ENCODE measurements at places on chromosomes 7 and 10.

GRCh38 chr7:3928727-3929515, 627.9 kb downstream of the SDK1 start:
- no peak for DNase-seq

- peak; percentile 15 for DNase-seq
Observed at GRCh38 chr10:86712317-86712707, 44.0 kb downstream of the LDB3 start.

- DNase-seq, result no peak
Observed at GRCh38 chr7:5173496-5173895, 16.5 kb upstream of the WIPI2 start.

- no peak for DNase-seq
Observed at GRCh38 chr7:156175003-156175402, 362.7 kb upstream of the SHH start.

DNA sequence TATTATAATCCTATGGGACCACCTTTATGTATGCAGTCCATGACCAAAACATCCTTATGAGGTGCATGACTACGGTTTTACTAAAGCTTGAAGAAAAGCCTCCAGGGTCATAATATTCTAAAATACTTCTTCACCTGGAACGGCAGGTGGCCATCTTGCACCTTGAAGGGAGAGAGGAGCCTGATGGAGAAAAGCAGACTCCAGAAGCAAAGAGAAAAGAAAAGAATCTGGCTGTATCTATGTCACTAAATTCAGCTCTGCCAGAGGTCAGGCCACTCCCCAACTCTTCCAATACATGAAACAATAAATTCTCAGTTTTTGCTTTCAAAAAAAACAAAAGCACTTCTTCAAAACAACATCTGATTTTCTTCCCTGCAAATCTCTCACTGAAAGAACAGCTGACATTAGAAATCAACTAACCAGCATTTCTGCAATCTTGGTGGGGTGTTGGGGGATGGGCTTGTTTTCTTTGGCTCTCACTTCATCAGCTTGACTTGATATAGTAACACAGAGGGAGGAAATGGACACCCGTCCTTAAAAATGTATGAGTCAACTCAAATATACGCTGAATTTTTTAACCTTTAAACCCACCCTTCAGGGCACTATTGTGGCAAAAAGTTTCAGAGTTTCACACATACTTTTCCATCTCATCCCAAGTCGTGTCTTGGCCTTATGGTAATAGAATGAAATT, 21.7 kb downstream of the HIBADH start:
- DNase-seq, result no peak

- peak; percentile 25 for DNase-seq
Observed at GRCh38 chr7:56287429-56288138, 171.4 kb upstream of the NUPR2 start.

DNA sequence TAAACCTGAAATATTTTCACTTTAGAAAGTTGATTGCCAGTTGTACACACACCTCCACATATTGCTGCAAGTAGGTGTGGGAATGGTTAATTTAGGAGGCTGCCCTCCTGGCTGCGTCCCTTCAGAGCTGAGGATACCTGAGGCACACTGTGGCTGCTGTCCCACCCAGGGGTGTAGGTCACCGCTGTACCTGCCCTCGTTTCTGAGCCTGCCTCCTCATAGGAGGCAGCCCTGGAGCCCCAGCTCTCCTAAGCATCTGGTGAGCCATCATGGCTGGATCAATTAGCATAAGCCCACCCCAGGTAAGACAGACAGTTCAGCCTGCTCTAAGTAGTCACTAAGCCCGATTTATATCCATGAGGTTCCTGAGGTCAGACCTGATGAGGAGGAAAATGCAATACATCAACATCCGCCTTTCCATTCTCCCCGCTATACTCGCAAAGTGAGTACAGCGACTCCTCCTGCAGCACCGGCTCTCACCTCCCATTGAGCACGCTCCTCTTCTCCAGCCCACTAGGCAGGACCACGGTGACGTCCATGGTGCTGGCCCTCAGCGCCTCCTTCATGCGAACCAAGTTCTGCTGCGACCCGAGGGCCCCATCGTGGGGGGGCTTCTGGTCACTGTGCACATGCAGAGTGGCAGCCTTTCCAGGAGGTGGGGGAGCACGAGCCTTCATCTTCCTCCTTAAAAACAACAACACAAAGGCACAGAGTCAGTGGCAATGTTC, 97.2 kb downstream of the COBL start:
- DNase-seq, result no peak

GRCh38 chr7:107408349-107408748, 61.5 kb upstream of the GPR22 start:
- no peak for DNase-seq

DNA sequence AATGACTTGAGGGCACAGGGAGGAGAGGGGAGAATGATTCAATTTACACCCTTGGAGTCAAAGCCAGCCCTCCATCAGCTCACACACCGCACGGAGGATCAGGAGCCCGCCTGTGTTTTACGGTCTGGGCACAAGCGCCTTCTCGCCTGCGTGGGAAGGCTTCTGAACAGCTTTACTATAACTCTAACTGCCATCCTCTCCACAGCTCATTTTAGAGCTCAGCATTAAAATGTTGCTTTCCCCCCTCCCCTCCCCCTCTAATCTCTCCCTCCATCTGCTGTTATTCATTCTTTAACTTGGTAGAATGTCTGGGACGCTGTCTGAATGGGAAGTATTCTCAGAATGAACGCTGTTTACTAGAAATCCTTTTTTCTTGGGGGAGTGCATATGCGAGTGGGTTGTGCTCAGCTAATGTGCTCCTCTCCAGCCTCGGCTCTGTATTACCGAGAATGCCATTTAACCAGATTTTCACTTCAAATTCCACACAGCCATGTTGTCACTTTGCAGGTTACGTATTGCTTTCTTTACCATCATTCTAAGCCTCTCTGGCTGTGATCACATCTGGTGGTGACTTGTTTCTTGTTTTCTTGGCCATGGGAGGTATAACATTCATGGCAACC, 140.1 kb downstream of the GFRA1 start:
- DNase-seq, result no peak

DNA sequence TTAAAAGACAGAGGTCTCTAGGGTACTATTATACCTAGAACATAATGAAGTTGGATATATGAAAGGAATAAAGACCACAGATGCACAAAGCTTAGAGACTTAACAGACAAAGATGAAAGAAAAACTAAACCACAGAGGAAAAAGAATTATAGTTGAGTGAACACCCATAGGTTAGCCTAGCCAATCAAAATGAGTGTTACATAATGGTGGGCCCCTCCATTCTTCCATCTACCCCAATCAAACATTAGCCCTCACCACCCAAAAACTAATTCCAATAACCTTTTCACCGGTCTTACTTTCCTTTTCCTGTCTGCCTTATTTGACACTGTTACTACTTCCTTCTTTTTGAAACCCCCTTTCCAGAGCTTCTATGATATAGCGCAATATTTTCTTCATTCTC, 130.1 kb downstream of the ELMO1 start:
- DNase-seq, result no peak

GRCh38 chr7:123715198-123715597, 33.6 kb downstream of the WASL start:
- no peak for DNase-seq

GRCh38 chr7:83820641-83821040, 171.7 kb upstream of the SEMA3E start:
- no peak for DNase-seq

DNA sequence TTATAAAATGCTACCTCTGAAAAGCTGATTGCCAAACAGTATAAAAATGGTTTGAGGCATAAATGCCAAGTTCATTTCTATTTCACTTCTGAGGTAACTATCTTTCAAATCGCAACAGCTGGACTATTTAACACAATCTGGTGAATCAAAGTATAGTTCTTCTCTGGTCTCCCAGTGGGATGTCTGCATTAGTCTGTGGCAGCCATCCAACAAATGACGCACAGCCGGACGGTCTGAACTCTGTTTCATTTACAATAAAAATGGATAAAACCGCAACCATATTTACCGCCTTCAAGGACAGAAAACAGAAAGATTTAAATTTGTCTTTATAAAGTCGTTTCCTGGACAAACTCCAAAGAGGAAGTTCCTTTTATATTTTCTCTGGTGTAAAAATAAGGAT, 41.9 kb downstream of the ENO4 start:
- DNase-seq, result peak; percentile 62

DNA sequence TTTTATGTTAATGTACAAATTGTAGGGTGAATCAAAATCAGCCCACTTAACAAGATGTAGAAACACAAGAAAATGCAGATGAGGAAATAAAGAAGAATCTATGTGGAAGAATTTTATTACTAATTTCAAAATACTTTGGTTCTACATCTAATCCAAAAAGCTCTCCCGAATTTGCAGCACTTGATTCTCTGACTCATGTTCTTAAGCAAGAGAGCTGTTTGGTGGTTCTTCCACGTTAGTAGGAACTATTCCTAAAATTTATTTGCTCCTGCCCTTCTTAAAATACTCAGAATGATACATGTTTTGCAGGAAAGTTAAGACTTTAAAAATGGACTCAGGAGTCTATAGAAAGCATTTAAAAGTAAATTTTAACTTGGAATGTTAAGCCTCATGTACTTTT, 91.8 kb downstream of the ZMYND11 start:
- no peak for DNase-seq

GRCh38 chr10:122657255-122657654, 42.4 kb downstream of the C10orf120 start:
- DNase-seq, result no peak

DNA sequence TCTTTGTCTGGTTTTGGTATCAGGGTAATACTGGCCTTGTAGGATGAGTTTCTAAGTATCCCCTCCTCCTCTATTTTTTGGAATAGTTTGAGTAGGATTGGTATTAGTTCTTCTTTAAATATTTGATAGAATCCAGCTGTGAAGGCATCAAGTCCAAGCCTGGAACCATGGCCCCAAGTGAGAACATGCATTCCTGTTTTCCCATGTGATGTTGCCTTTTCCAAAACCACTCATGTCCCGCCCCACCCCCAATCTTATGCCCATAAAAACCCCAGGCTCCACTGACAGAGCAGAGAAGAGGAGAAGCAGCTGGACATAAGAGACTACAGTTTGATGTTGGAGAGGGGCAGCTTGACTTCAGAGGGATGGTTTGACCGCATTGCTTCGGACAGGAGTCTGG, 71.2 kb downstream of the MINPP1 start:
- no peak for DNase-seq

DNA sequence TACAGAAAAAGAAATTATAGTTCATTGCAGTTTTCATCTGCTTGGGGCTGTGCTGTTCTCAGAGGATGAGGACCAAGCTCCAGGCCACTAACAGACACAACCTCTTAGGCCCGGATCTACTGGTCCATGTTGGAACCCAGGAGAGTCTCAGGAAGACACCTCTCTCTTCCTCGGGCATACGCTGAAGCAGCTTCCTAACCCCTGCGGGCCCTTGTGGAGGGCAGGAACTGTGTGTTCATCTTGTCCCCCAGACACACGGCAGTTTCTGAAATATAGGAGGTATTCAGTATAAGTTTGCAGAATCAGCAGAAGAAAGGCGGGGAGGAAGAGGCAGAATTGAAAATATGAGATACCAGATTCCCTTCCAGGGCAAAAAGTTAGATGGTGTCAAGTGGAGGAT, 78.4 kb downstream of the EEPD1 start:
- DNase-seq, result no peak

DNA sequence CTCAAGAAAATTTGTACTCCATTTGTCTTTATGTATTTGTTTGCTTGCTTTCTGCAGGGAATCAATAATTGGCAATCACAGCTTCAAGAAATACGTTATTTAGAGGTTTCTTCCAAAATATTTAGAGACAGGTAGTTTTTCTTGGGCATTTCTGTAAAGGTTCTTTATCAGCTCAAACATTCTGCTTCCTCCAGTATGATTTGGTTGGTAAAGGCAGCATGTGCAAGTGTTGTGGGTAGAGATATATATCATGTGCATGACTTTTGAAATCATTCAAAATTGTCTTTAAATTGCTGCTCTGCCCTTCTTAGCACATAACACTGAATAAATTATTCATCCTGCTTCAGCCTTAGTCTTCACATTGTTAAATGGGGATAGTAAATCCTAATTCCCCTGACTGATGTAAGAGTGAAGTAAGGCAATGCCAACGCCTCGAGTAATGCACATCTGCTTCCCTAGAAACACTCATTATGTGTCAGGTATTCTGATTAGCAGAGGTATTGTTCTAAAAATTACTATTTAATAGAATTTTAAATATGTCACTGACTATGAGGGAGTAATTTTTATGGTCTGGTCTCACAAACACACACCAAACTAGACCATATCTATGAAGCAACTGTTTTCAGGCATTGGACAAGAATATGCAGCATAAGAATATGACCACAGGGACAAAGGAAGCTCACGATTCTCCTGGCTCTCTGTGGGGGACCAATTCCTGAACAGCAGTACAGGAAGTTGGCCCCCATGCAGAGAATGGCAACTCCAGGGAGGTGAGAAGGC, 77.3 kb upstream of the AKR1E2 start:
- DNase-seq, result peak; percentile 47

DNA sequence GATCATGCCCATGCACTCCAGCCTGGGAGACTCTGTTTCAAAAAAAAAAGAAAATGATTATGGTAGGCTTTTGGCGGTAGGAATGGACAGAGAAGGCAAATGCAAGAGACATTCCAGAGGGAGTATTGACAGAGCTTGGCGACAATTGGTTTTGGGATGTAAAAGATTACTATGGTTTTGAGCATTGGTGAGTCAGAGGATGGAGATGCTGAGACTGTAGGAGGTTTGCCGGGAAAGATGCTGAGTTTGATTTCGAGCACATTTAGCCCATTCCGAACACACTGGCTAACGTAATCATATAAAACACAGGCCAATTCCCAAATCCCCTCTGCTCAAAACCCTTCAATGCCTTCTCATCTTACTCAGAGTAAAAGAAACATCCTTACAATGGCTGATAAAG, 161.6 kb upstream of the MKLN1 start:
- DNase-seq, result no peak
